ENCODE measurements at places on chromosomes 3 and 15.

- no peak for DNase-seq
These were observed 108.3 kb upstream of the FGF7 start for GRCh38 chr15:49314716-49315115.

DNA sequence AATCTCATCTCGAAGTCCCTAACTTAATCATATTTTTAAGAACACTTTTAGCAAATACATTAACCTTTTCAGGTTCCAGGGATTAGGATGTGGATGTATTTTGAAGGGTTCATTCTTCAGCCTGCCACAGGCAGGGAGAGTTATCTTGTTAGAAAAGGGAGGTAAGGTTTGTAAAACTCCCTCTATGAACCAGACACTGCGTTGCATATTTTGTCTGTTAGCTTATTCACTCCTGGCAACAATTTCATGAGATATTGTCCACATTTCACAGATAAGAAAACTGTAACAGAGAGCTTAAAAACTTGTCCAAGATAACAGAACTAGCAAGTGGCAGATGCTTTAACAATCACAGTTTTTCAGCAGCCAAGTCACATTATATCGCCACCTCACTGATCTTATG is 155.4 kb downstream of the DIPK2A start:
- no peak for DNase-seq

- DNase-seq, result no peak
These were observed 152.0 kb downstream of the RAP2B start for GRCh38 chr3:153314038-153314437.

- no peak for DNase-seq
These were observed 231.4 kb downstream of the LRRN1 start for GRCh38 chr3:4030624-4031023.

DNA sequence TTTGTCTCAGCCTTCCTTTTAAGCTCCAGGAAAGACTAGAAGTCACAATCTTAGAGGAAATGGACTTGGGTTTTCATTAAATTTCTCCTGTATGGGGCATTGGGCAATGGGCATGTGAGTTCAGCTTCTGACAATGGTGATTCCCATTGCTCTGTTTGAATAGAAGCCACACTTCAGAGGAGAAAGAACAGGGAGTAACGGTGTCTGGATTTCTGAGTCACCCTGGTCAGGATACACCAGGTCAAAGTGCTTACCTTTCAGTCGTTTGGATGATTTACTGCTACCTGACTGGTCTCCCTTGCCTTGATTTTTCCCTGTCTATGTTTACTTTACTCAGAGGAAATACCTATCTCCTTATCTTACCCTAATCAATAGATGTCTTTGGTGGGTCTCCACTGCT is 111.7 kb upstream of the VEPH1 start:
- no peak for DNase-seq

All from neural crest cell (in vitro differentiated cells).